Hypothalamus (tissue), 51 donors: ENCODE measurements at places on chromosomes 11 and 22.

GRCh38 chr11:108345767-108346166 is 121.6 kb downstream of the C11orf65 start:
- DNase-seq: no peak

DNA sequence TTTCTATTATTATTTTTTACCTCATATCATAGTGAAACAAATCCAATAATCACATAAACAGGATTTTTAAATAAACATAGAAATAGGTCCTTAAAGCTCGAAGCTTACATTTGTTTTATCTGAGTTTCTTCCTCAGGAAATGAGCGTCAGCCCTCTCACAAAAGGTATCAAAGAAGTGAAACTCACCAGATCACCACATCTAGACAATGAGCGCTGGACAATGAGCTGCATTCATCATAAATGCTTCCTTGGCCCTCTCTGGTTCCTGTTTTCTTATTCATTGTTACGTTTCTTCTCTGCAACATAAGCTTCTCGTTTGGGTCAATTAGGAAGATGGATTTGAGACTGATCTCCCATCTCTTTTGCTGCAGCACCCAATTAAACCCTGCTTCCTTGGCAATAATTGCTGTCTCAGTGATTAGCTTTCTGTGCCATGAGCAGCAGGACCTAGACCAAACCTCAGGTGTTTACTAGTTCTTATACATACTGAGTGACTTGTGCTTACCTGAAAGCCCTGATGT is 649.9 kb upstream of the LUZP2 start:
- DNase-seq: no peak

DNA sequence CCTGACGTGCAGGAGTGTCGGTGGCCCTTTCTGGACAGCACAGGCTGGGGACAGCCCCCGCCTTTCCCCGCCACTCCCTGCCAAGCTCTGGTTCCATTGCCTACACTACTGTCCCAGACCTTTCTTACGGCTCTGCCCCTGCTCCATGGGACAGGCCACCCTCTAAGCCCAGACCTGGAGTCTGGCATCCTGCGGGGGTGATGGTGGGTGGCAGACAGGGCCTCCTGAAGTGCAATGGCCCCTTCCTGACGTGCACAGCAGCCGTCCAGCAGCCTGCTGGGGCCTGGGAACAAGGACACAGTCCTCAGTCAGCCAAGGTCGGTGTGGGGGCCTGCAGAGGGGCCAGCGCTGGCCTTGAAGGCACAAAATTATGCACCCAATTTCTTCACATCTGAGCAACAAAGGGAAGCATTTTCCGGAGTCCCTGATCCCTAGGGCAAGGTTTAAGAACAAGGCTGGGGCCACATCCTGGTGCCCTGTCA is 79.7 kb upstream of the KCNQ1OT1 start:
- DNase-seq: no peak

GRCh38 chr11:58451585-58451984 is 9.5 kb upstream of the OR5B12 start:
- no peak for DNase-seq

DNA sequence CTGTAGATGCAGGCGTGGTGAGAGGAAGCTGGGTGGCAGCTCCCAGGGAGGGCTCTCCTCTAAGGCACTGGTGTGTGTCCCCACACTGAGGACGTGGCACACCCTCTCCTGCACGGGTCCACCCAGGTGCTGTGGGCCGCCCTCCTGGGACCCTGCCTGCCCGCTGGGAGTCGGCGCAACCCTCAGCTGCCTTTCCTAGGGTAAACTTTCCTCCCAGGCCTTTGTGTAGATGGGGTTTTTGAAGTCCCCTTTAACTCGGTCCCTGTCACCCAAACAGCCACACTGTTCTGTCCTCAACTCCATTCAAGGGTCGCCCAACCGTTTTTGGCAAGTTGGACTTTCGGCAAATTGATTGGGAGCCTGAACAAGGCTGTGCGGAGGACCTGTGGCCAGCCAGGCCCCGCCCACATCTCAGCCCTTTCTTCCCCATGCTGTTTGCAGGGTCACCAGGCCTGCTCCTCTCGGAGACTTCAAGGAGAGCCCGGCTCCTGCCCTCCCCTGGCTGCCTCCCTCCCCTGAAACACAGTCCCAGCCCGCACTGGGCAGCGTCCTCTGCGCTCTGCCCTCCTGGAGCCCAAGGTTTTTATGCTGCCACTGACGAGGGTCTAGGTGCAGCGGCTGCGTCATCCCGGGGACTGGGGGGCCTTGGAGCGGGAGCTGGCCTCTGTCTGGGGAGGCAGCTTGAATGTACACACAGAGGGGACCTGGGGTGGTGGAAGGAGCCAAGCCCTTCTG is 1126.2 kb downstream of the BRD1 start:
- DNase-seq: no peak

DNA sequence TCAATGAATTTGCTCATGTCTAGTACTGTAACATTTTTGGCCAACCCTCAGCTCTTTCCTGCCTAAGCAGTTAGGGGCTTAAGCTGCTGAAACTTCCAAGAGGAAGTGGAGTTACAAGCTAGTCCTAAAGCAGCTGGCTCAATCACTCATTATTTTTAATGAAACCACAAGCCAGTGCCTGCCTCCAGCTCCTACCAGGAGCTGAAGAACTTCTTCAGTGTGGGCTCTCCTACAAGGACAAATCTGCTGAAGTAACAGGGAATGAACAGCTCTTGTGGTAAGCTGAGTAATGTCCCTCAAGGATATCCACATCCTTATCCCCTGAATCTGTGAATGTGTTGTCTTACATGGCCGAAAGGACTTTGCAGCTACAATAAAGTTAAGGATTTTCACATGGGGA is 112.5 kb downstream of the BBOX1 start:
- no peak for DNase-seq

GRCh38 chr11:76371170-76371569 is 9.8 kb downstream of the THAP12 start:
- DNase-seq: no peak

DNA sequence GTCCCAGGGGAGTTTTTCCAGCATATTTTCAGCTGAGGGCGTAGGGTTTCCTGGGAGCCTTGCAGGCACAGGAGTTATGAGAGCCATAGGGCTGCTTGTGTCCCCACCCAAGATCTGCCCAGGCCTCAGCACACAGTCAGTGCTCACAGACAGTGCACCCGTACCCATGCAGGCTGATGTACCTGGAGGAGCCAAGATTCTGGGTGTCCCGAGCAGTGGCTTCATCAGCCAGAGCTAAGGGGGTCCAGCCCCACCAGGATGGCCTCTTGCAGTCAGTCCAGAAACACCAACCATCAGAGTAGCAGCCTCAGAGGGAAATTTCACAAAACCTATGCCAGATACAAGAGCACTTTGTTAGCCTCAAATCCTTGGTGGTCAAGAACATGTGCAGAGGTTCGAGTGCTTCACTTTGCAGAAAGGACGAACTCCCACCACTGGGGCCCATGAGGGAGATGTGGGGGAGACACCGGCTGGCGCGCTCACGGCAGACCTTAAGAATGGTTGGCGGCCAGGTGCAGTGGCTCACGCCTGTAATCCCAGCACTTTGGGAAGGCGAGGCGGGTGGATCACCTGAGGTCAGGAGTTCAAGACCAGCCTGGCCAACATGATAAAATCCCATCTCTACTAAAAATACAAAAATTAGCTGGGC is 43.8 kb upstream of the RTL6 start:
- no peak for DNase-seq

DNA sequence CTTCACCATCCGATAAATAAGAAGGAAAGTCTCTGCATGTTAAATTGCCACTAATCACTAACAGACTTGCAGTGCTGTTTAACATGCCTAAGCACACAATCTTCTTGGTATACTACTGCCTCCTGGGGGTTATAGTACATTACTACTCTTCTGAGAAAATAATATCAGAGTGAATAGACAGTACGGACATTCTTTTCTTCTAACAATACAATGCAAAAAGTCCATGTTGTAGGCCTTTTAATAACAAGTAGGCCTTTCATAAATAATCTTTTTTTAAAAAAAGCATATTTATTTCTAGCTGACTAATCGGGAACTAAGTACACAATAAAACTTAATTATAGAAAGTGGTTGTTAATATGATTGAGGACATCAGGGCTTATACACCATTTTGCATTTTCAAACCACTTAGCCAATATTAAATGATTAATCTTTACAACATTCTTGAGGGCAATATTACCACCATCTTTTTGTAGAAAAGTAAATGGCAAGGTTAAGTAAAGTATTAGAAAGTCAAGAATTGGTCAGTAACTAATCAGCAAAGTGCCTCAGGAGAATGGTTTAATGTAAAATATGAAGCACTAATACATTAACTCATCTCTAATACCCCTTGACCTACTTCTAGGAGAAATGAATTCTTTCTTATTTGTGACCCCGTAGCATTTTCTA is 84.7 kb downstream of the TTC28 start:
- no peak for DNase-seq

GRCh38 chr11:57474017-57474802 is 13.9 kb downstream of the RTN4RL2 start:
- no peak for DNase-seq
